ENCODE measurements at places on chromosomes 16 and 17.

DNA sequence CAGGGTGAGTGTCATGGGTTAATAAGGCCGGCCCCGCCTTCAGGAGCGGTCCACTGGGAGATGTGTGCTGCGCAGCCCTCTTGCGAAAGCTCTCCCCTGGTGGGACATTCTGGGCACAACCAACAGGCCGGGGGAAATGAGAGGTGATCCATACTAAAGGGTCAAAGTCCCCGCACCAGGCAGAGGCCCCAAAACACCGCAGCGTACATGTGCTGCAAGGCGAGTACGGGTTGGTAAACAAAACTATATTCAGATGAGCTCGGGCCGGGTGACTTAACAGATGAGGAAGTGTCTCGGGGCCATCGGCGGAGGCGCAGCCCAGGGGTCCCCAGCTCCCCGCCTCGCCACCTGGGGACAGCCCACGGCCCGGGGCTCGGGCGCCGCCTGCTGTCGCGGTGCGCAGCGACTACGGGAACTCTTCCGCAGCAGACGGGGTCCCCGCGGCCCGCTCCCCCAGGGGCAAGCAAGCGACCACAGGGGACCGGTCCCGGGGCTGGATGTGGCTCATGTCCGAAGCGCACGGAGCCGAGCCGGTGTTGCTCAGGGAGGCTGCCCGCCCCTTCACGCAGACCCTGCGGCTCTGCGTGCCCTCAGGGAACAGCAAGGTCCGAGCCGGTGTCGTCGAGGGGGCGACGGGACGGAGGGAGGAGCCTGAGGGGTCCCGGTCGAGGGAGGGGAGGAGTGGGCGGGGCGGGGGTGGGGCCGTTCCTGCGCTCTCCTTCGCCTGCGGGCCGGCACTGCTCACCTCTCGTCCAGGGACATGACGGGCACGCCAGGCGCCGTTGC lies at the start of gene RAB37:
RAB37 (plus strand) TSS at position 744 of the 786 bp plus-strand sequence; CDS start at position 761, 17 bp downstream.
- DNase-seq = peak; percentile 48

DNA sequence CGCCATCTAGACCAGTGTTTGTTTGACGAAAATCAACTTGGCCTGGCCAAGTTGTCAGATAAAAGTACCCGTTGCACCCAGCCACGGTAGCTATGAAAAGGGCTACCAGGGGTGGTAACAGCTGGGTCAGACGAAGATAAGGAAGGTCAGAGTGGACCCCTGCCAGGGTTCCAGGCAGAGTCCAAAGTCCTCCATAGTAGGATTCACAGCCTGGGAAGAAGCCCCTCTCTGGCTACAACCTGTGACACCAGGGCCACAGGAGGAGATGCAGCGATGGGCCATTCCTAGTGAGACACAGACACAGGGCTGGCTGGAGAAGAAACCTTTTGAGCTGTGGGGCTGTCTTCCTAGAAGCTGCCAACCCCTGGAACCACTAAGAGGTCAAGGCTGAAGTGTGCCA lies 39.3 kb downstream of the MEAK7 start:
- no peak for DNase-seq

- peak; percentile 71 for DNase-seq
Observed at GRCh38 chr16:3509470-3509928, 8.7 kb downstream of the CLUAP1 start.

GRCh38 chr16:381012-381788 lies 578 bp downstream of the PGAP6 start:
- peak; percentile 37 for DNase-seq

DNA sequence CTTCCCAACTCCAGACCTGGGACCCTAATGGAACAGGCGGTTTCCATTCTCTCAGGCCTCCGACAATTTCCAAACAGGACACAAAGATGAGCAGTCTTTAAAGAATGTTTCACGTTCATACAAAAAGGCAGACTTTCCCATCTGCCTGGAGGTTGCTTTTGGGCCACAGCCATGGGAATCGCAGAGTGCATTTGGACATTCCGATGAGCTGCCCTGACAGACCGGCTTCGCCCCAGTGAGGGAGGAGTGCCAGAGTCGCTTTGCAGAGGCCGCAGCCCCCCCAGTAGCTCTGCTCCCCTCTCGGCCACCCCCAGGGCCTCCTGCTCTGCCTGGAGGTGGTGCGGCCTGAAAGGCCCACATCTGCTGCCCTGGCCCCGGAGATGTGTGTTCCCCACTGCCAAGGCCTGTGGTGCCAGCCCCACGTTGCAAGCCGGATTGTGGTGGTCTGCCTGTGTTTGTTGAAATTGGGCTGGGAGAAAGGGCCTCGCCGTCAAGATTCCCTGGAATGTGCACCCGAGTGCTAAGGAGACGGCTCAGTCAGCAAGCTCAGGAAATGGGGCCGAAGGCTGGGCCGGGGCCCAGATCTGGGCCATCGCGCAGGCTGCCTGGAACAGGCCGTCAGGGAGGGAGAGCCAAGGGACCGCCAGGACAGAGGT lies 89.8 kb downstream of the C16orf95 start:
- no peak for DNase-seq

DNA sequence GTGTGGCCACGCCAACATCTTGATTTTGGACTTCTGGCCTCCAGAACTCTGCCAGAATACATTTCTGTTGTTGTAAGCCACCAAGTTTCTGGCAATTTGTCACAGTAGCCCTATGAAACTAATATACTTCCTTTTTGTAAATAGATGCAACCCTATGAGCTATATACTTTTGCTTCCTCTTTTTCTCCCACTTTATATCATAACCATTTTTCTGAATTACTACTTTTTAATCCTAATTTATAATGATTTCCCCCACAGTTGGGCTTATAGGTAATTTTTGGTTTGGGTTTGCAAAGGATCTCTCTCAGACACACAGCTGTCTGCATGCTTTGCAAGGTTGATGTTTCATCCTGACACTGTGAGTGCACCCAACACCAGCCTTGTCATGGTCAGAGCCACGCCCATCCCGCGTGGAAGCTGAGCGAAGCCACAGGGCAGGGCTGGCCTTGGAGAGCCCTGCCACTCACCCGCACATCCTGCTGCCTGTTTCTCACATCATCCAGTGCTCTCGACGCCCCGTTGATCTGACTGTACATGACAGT lies 5.8 kb downstream of the TRIM25 start:
- DNase-seq = no peak

DNA sequence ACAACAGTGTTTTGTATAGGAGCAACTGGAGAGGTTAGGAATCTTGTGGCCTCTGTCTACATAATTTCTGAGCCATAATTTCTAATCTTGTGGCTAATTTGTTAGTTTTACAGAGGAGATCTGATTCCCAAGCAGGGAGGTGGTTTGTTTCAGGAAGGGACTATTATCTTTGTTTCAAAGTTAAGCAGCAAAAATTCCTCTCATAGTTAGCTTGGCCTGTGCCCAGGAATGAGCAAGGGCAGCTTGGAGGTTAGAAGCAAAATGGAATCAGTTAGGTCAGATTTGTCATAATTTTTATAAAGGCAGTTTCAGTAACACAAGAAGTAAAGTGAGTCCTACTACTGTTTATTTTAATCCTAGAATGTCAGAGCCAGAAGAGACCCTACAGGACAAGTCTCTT lies 2.0 kb upstream of the RDM1 start:
- no peak for DNase-seq

- no peak for DNase-seq
Observed at GRCh38 chr17:56751145-56751738, 82.5 kb downstream of the C17orf67 start.

DNA sequence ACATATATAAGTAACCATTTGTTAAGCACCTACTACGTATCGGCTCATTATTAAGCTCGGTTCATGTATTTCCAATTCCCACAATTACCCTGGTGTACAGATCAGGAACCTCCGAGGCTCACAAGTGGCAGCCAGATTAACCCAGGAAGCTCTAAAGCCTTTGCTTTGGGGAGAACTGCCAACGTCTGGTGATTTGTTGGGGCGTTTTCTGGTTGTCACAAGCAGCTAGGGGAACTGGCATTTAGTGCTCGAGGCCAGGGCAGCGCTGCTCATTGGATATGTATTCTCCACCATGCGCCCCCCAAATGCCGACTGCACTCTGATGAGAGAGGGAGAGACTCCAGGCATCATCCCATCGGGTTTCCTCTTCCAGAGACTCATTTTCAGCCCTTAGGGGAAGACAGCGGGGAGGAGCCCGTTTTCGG lies 541 bp downstream of the ZNF18 start:
- DNase-seq = peak; percentile 59

- no peak for DNase-seq
Observed at GRCh38 chr16:79265196-79265595, 335.3 kb downstream of the MAF start.

DNA sequence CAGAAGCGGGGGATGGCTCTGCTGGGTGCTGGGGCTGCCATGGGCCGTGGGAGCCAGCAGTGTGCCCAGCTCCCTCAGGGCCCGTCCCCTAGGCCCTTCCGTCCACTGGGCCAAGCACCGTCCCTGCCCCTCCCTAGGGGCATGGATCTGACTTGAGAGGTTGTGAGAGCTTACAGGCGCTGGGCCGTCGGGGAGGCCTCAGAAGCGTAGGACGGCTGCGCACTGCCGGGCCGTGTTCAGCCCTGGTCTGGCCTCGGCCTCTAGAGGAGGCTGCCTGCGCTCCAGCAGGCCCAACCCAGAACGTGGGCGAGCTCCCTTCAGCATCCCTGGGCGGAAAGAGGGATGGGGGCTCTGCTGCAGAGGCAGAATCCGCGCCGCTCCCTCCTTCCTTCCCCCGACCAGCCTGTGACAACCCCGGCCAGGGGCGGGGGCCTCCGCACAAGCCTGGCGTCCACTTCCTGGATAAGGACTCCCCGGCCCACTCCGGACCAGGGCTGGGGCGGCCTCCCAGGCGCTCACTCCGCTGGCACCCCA lies 685 bp upstream of the MPG start:
- DNase-seq = peak; percentile 45

DNA sequence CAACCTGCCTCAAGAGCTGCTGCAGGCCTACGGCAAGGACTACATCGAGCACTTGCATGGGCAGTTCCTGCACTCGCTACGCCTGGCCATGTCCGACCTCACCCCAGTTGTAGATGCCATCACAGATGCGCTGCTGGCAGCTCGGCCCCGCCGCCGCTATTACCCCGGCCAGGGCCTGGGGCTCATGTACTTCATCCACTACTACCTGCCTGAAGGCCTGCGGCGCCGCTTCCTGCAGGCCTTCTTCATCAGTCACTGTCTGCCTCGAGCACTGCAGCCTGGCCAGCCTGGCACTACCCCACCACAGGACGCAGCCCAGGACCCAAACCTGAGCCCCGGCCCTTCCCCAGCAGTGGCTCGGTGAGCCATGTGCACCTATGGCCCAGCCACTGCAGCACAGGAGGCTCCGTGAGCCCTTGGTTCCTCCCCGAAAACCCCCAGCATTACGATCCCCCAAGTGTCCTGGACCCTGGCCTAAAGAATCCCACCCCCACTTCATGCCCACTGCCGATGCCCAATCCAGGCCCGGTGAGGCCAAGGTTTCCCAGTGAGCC lies 5.8 kb downstream of the HSD11B2 start:
- DNase-seq = no peak

GRCh38 chr17:47929218-47930000 lies 12.0 kb upstream of the PNPO start:
- no peak for DNase-seq

- no peak for DNase-seq
Observed at GRCh38 chr16:48035142-48035541, 120.7 kb downstream of the ABCC12 start.

DNA sequence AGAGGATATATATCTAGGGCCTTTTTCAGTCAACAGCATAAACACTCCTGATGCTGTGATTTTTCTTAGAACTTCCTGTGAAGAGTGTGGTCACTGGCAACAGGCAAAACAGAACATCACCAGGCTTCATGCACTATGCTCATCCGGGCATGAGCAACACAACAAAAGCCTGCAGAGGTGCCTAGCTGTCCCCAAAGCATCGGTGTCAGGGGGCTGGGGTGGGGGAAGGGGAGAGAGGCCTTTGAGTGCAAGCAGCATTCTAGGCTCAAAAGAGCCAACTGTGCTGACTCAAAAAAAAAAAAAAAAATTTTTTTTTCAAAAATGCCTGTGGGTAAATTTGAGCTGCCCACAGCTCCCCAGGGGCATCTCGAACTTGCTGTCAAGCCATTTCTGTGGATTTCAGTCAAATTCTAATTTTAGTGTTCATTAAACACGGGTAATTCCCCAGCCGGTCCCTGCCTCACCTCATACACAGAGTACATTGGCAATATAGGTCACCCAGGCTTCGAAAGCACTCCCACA lies 194.6 kb upstream of the DYNLRB2 start:
- DNase-seq = no peak

- DNase-seq = no peak
Observed at GRCh38 chr17:43428524-43428923, 29.7 kb downstream of the ARL4D start.

- DNase-seq = no peak
Observed at GRCh38 chr16:75237398-75238131, 13.9 kb downstream of the BCAR1 start.

DNA sequence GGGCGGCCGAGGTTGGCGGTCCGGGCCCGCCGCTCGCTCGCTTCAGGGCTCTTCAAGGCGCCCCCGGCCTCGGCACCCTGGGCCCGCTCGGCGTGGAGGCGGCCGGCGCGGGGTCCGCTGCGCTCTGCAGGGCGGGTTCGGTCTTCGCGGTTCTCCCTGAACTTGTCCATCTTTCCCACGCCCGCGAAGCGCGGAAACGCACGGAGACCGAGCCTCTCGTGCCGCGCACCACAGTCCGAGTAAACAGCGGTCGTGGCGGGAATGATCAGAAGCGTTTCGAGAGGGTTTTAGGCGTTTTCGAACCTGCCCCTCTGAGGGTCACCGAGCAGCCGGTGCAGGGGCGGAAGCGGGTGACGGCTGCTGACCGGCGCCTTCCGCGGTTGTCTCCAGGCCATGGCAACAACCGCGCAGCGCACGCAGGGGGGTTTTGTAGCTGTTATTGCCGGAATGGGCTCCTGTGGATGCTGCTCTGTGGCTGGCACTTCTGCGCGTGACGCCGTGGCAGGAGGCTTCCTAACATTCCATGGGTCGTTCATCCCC lies 414 bp downstream of the NARF start:
- DNase-seq = no peak

- DNase-seq = peak; percentile 66
Observed at GRCh38 chr17:45234641-45235415, 13.1 kb downstream of the FMNL1 start.

DNA sequence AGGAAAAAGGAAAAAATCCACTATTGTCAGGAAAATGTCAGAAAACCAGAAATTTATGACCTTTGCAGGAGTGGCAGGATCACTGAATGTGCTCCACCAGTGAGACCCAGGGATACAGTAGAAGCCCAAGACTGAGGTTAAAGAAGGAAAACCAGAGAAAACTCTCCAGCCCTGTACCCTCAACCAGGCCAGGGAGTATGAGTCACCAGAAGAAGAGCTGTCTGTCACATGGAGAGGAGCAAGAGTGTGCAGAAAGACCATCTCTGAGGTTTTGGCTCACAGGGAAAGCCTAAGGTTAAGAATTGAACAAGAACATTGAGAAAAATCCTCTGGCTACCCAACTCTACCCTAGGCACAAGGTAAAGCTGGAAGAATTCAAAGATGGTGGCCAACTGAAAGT lies 47.6 kb upstream of the MON1B start:
- DNase-seq = no peak
